Stimulated activated CD4-positive, alpha-beta T cell treated with anti-CD3 and anti-CD28 coated beads, Interleukin-2, amount 100 ng/mL, for 4 hours (primary cell): ENCODE measurements at places on chromosomes 11 and 22.

GRCh38 chr11:1853376-1854131 is 670 bp downstream of the LSP1 start:
- DNase-seq, result no peak

- no peak for DNase-seq
Observed at GRCh38 chr11:77851503-77851902, 30.6 kb downstream of the AAMDC start.

- no peak for DNase-seq
Observed at GRCh38 chr11:108672113-108672512, 7.2 kb downstream of the DDX10 start.

DNA sequence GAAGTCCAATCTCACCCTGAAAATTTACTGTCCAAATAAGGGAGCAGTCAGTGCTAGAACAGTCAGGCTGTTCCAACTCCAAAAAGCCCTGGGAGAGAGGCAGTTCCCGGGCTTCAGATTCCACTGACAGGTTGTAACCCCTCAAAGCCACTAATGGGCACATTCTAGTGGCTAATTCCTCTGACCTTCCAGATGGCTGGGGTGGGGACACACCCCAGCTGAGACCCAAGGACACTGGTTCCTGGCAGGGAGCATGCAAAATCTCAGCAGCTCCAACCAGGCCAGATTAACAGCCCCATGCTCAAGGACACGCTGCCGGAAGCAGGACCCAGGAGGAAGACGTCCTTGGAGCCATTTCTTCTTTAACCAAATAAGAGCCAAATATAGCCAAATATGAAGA is 92.7 kb downstream of the RPL27A start:
- DNase-seq, result no peak

- no peak for DNase-seq
Observed at GRCh38 chr22:25718135-25718840, 23.7 kb upstream of the MYO18B start.

DNA sequence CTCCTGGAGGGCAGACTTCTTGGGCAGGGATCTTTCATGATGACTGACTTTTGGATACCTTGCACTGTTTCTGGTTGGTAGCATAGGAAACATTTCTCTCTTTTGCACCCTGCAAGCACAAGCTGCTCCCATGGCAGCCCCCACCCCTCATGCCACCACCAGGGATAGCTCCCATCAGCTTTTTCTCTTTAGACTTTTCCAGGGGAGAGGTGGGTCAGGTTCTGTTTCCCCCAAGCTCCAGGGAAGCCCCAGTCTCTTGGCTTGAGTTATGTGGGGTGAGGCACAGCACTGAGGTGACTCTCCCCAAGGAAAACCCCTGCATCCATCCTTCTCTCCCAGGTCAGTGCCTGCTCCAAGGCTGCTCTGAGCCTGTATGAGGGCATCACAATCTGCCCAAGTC is 22.5 kb downstream of the LRRC32 start:
- no peak for DNase-seq

- DNase-seq, result no peak
Observed at GRCh38 chr22:49738566-49738965, 89.1 kb downstream of the BRD1 start.

DNA sequence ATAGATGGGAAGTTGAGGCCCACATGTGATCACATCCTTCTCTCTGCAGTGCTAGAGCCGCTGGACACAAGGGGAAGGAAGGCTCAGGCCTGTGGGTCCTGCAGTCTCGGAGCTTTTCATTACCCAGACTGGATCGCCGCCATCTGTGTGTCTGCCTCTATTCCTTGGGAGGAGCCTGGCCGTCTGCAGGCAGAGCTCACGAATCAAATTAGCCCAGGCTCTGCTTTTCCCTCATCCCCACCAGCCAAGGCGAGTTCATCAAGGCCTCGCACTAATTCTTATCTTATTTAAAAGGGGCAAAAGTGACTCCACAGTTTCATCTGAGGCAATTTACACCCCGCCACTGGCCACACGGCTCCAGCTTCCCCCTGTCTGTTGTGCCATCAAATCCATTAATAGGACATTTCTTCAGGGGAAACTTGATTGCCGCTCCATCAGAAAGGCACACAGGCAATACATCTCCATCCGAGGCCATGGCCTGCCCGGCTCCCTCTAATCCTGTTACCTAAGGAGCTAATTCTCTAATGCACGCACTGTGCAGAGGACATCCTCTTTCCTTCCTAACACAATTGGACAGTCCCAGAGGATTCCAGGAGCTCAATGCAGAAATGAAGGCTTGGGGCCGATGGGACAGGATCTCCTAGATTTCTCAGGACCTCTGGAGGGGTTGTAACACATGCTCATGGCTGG is 3.3 kb upstream of the HTR3A start:
- no peak for DNase-seq

GRCh38 chr11:26708736-26709456 is 13.0 kb downstream of the SLC5A12 start:
- DNase-seq, result no peak

DNA sequence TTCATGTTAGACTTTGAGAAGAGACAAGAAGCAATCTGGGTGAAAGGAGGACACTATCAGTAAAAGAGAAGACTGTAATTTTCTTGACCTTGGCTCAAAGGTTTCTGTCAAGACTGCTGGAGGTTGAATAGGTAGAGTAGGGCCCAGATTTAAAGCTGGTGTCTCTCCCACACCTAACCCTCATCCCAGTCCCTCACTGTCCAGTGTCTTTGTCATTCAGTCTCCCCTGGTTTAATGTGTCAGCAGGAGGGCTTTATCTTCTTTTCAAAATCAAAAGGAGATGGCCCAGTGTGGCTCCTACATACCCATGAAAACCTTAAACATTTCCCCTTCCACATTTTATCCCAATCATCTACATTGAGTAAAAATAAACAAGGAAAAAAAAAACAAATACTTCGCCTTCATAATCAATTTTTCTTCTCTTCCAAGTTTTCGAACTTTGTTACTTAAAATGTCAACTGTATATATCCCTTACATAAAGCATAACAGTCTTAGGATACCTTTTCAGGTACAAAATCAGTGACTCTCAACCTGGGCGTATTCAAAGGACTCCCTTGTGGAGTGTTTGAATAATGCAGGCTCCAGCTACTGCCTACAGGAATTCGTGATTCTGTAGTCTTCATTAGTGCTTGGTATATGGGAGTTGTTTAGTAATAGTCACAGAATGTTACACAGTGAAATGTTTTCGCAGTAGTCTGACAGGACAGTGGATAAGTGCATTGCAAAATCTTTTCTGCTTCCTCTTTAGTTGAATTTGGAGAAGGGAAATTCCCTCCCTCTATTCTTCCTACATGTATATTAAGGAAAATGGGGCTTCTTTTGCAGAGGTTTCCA is 87.2 kb downstream of the FAT3 start:
- no peak for DNase-seq

DNA sequence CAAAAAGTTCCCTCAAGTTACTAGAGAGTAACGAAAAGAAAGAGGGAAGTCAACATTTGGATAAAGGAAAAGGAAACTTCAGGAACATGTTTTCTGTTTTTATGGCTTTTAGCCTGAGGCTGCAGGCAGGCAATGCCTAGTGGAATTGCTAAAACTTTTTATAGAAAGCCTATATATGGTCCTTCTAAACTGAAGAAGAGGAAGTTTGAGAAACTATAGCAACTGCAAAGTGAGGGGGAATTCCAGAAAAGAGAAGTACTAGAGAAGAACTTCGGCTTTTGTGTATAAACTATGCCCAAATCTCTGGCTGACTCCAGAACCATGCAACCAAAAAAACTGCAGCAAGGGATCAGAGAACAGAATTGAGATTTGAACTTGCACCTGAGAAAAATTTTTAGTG is 74.3 kb upstream of the ARHGAP42 start:
- no peak for DNase-seq

DNA sequence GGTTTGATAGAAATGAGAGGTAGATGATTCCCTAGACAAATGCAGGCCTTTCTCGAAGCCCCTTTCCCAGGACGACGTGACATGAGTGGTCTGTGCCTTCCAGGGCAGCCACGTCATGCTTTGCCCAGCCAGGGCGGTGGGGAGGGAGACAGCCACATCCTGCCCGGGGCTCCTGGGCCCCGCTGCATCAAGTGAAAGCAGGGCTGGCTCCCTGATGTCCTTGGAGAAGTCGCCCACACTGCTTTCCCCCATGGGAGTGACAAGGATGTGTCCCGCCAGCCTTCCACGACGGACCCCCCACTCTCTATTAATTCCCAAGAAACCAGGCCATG is 13.2 kb downstream of the PPARA start:
- no peak for DNase-seq

DNA sequence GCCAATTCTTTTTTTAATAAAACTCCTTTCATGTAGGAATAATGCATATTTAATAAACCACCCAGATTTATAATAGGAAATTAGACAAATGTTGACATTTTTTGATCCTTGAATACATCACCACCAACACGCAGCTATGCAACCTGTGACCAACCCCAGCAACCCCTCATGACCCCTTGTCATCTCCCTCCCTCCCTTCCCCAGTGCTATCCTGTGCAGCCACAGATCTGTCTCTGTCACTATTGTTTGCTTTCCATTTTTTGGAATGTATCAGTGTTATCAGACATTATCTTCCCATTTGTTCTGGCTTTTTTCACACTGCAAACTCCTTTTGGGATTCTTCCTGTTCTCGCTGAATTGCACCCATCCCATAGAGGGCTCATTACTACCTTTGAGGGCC is 114.1 kb downstream of the VPREB1 start:
- DNase-seq, result no peak

GRCh38 chr22:37887584-37888378 is 18.3 kb upstream of the MICALL1 start:
- no peak for DNase-seq

DNA sequence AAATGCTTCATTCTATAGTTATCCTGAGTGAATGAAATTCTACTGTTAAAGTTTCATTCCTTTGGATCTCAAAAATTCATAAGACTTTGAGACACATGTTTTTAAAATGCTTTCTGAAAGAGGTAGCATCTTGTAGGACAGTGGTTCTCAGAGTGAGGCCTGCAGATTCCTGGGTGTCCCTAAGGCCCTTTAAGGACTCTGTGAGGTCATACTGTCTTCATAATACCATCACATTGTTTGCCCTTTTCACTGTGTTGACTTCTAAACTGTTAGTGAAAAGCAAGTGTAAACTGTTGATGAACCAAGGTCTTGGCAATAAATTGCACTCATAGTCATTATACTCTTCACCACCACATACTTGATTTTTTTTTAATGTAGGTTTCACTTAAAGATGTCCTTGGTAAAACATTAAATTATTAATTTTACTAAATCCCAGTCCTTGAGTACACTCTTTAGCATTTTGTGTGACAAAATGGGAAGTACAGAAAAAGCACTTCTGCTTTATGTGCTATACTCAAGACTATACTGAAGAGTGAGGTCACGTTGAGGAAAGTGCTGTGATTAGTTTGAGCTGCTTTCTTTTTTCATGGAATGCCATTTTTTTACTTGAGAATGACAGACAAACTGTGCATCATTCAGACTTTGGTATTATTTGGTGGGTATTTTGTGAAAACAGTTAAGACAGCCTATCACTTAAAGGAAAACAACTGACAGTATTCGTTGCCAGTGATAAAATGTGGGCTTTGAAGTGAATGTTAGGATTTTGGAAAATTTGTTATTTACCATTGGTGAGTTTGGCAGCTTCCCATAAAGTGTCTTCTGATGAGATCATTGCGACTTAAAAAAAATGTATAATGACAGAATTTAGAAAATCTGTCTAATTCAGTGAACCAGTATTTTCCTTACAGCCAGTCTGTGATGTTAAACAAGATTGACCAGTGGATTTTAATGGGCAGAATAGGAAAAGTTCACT is 61.1 kb downstream of the SPECC1L start:
- DNase-seq, result no peak

DNA sequence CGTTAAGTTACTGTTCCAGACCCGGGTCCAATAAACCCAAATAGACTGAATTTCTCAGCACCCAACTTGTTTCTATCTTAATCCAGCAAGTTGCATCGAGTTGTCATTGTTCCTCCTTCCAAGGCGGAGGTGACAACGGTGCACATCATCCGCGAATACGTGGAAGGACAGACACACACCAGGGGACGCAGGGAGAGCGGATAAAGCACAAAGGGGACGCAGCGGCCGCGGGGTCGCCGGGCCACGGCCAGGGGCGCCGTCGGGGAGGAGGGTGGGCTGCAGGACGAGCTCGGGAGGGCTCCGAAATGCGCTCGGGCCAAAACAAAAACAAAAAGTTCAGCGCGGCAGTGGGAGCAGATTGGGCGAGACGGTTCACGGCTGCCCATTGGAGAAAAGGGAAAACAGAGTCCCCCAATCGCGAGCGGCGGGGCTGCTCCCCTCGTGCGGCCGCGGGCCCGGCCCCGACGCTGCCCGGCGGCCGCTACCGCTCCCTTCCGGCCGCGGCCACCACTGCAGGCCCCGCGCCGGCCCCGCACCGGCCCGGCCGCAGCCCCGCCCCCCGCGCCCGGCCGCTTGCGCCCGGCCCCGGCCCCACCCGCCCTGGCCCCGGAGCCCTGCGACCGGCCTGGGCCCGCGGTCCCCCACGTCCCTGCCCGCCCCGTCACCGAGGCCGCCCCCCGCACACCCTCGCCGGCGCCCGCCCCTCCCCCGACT is 518 bp downstream of the KMT5B start:
- DNase-seq, result no peak

- no peak for DNase-seq
Observed at GRCh38 chr11:114846416-114846791, 168.1 kb downstream of the NXPE2 start.

DNA sequence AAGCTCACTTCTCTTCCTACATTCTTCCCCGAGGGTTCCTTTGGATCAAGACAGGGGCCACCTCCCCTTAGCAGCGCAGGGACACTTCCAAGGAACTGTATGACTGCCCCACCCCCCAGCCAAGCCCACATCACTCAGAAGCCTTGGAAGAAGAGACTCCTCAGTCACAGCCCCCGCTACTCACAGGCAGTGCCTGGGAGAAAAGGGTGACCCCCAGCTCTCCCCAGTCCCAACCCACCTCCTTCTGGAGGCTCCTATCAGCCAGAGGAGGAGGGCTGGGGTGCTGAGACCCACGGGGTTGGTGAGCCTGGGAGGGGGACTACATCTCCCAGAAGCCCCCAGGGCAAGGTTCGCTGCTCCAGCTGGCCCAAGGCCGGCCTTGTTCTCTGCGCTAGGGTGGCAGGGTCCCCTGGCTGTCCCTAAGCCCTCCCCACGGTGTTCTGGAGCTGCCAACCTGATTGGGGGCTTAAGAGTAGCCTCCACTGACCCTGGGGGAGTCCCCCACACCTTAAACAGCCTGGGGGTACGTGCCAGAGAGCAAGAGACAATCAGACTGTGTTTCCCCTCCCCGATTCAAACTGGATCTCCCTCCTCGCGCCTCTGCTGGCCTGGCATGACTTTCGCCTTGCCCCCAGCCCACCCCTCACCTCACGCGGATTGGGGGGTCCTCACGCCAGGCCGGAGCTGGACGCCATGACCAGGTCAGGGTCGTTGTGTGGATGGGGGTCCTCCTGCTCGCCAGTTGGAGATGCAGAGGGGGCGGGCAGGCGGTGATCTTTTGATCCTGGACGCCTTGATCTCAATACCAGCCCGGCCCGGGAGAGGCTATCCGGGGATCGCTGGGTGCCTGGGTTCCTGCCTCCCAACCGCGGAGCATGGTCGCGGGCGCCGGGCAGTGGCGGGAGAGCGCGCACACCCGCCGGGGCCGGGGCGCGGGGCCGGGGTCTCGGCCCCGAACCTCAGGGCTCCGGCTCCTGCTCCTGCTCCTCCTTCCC is 838 bp downstream of the BCL9L start:
- no peak for DNase-seq
